Uterus (tissue), 4 donors: ENCODE measurements at places on chromosomes 5 and 9. TPM values are rescaled to one million over a fixed set of nuclear protein-coding genes. Genes with fewer than 3 reads are reported as not detected.

Gene PCDHGB6
- total RNA-seq = 7.4 TPM

Gene RAPGEF6
- total RNA-seq = 13.2 TPM

Gene ENTPD2
- not detected for total RNA-seq

GRCh38 chr5:89036704-89037489 lies 153.9 kb upstream of the MEF2C start:
- DNase-seq = no peak

- no peak for DNase-seq
Measured at GRCh38 chr9:114805670-114806525, at the start of gene TNFSF15. TNFSF15 (minus strand) TSS chr9:114806039; CDS start chr9:114806012, 27 bp downstream.

DNA sequence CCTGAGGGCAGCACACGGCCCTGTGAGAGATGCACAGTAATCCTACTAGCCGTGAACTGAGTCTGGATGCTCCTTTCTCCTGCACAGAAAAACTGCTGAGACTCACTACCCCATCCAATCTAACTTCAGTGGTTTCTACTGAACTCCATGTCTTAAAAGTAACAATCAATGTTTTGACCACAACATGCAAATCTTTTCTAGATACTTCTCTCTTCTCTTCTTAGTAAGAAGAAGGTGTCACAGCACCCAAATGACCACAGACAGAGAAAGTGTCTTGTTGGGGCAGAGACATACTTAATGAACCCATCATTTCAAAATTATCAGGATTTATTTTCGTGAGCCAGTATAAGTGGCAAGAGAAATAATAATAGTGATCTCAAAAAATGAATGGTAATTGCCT lies 285.8 kb upstream of the MEF2C start:
- DNase-seq = no peak

DNA sequence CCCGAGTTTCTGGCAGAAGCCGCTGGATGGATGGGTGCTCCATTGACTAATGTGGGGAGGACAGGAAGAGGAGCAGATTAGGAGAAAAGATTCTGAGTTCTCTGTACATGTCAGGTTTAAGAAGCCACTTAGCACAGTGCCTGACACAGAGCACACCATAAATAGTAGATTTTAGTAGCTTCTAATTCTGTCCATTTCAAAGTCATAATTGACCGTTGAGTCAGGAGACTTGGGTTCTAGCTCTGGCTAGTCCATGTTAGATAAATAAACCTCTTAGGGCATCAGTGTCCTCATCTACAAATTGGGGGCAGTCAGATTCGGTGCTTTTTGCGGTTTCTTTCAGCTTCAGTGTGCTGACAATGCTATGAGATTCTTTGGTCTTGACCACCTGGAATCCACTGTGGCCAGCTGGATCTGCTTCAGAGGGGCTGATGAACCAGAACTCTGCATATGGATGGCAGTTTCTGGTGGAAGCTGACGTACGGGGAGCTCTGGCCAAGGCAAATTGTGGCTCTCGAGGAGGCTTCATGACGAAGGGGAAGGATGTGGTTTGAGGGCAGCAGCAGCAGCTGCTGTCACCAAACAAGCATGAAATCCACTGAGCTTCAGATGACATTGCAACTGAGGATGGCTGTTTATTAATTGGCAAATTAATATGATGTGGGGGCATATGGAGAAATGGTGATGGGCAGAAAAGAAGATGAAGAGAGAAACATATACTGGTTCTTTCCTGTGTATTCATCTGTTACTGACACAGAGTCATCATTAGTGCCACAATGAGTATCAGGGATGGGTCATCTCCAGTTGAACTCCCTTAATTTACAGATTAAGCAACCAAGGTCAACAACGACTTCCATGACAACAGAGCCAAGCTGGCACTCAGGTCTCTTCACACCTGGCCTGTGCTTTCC lies 134.4 kb downstream of the AOPEP start:
- DNase-seq = no peak

DNA sequence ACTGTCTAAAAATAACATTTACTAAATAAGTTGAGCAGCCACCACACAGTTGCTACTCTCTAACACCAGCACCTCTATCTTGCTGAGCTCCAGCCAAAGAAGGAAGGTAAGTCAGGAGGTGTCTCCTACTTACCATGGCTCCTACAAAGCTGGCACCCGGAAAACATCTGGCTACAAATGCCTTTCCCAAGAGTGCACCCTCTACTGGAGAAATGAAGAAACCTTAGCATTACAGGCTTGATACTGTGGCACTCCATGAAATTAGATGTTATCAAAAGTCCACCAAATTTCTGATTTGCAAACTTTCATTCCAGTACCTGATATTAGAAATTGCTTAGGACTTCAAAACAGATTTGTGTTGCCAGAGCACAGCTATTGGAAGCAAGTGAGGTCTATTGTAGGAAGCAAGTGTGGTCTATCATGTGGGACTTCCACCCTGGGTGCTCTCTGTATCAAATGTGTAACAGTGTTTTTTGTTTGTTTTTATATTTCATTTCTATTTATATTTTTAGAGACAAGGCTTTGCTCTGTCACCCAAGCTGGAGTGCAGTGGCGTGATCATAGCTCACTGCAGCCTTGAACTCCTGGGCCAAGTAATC lies 25.7 kb upstream of the RFK start:
- DNase-seq = no peak
